ENCODE measurements at places on chromosomes 2 and 18.

- DNase-seq = no peak
Measured at GRCh38 chr2:57417007-57417406, 629.6 kb upstream of the VRK2 start.

GRCh38 chr18:75139226-75139911, 69.6 kb downstream of the PTGR3 start:
- no peak for DNase-seq

GRCh38 chr2:200496696-200497095, 13.2 kb downstream of the KCTD18 start:
- no peak for DNase-seq

- DNase-seq = no peak
Measured at GRCh38 chr2:124610141-124610540, 585.1 kb downstream of the CNTNAP5 start.

DNA sequence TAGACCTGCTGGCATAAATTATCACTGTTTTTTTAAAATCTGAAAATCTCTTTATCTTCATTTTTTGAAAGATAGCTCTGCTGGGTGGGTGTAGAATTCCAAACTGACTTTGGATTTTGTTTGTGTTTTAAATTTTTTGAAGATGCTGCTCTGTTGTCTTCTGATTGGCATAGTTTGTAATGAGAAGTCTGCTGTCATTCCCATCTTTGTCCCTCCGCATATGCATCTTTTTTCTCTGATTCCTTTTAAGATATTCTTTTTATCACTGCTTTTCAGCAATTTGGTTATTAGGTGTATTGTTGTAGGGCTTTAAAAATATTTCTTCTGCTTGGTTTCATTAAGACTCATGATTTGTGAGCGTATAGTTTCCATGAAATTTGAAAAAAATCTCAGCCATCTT, 7.2 kb downstream of the SNED1 start:
- no peak for DNase-seq

- no peak for DNase-seq
Measured at GRCh38 chr2:137964066-137964858, at the start of gene HNMT. TSS of gene HNMT (plus strand) at chr2:137964473. CDS start at chr2:137964492, 19 bp downstream.

- no peak for DNase-seq
Measured at GRCh38 chr18:4284528-4284927, 170.6 kb downstream of the DLGAP1 start.

GRCh38 chr2:446303-446874, 158.5 kb upstream of the ALKAL2 start:
- no peak for DNase-seq

DNA sequence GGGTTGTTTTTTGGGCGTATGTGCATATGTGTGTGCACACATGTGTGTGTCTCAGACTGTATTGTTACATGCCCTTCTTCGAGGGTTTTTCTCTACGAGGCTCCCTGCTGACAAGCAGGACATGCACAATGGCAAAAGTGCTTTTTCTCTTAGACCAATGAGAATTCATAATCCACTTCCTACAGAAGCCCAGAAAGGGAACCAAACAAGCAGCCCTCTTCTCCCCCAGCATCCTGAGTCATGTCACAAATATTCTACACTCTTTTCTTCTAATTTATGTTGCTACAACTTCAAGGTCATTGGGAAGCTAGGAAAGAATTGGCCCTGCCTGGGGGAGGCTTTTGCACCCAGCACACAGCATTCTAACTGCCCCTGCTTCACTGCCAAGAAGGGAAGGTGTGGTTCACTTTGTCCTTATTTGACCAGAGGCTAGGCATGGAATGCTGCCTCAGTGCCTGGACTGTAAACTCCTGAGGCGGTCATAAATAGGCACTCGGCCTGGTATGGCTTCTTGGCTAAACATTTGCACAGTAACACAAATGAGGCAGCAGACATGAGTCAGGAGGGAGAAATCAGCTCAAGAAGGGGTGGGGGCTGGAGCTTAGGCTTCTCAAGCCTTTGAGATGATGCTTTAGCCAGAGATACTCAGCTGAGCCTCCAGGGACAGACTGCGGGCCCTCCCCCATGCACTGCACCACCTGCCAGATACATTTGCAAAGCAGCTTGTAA, 92.7 kb upstream of the KLF7 start:
- DNase-seq = no peak

DNA sequence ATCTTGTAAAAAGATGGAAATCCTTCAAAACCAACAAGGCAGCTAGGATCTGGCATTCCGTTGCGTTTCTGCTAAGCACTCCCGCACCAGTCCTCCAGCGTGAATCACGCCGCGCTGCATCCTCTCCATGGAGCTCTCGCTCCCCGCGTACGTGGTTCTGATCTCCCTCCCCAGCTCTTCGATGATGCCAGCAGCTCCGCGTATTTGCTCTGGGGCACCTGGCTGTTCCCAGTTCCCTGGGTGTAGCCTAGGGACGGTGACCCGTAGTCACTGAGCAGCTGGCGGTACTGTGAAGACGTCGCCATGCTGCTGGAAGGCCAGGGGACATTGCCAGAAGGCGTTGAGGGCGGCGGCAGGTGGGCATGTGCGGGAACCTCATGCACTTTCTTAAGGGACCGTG, 407.5 kb downstream of the RNF144A start:
- no peak for DNase-seq

DNA sequence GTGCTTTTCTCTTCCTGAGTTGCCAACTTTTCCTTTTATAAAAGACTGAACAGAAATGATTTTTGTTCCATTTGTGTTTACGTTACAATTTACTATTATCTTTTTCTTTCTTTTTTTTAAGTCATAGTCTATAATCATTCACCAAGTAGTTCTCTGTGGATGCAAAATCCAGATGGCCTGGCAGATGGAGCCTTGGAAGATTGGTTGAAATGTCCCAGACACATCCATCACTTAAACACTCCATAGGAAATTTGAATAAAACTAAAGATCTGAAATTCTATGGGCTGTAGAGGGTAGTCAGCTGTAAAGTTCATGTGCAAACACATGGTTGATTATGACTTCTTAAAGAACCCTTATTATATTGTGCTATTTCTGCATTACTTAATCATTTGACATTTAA, 164.8 kb upstream of the DOCK10 start:
- DNase-seq = no peak

GRCh38 chr18:13493079-13493478, 233.3 kb downstream of the FAM210A start:
- DNase-seq = no peak

- DNase-seq = no peak
Measured at GRCh38 chr18:376311-376710, 108.5 kb upstream of the THOC1 start.

- no peak for DNase-seq
Measured at GRCh38 chr2:38648107-38648761, 17.7 kb upstream of the GALM start.

GRCh38 chr2:28137221-28137620, 246.7 kb downstream of the BABAM2 start:
- no peak for DNase-seq

DNA sequence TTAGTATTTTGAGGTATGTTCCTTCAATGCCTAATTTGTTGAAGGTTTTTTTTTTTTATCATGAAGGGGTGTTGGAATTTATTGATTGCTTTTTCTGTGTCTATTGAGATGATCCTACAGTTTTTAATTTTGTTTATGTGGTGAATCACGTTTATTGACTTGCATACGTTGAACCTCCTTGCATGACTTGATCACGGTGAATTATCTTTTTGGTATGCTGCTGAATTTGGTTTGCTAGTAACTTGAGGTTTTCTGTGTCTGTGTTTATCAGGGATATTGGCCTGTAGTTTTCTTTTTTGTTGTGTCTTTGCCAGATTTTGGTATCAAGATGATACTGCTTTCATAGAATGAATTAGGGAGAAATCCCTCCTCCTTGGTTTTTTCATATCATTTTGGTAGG, 23.9 kb downstream of the CLIP4 start:
- no peak for DNase-seq
